GM12864 (cell line): ENCODE measurements at places on chromosomes 6 and 20.

GRCh38 chr6:107115695-107116327, 496 bp upstream of the BEND3 start:
- no peak for DNase-seq

DNA sequence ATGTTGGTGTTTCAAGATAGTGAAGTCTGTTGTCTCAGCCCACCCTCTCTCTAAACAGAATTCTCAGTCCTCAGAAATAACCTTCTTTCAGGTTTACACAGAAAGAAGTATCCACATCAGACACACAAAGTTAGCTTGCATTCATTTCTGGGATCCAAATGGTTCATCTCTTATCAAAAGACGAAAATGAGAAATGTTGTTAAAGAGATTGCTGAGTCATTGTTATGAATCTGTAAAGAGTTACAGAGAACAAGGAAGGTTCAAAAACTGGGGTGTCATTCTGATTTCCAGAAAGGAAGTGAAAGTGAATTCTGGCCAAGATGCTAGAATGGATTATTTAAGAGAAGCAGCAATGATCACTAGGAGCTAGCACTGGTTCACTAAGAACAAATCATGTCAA, 90.5 kb upstream of the ATXN1 start:
- DNase-seq: no peak

DNA sequence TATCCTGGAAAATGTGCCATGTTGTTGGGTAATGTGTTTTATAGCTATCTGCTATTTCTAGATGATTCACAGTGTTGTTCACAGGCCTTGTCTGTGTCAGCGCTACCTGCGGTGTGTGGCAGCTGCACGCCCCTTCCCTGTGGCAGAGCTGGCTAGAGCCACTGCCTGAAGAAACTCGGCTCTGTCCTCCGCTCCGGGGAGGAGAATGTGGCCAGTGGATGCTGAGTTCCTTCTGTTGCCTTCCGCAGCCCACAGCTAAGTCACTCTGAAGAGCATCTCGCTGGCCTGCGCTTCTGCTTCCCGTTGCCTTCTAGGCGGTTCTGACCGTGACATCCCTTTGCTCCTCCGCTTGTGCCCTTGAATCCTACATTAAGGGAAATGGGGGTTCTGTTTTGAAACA, 135.1 kb downstream of the PLG start:
- DNase-seq: no peak

DNA sequence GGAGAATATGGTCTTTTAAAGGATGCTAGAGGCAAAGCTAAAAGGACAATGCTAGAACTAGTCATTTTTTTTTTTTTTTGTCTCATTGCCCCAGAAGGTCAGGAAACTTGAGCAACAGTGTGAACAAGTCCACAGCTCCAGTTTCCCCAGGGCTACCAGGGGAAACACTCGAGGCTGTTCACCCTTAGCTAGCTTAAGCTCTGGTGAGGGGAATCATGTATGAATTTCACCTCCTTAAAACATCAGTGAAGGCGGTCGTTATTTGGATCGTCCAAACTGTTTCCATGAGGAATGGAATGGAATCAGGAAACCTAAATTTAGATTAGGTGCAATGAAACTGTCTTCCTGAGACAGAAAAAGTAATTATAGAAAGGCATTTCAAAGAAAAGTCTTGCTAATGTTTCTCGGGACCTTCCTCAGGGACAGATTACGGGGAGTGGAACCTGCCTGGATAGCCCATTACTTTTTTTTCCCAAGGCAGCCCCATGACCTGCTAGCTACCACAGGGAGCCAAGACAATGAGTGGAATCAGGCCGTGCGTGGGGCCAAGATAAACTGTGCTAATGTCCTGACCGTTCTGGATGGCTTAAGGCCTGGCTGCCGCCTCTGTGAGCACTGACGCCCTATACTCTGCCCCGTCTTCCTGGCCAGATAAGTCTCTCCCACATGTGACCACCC, 164.8 kb upstream of the SGK1 start:
- DNase-seq: no peak

DNA sequence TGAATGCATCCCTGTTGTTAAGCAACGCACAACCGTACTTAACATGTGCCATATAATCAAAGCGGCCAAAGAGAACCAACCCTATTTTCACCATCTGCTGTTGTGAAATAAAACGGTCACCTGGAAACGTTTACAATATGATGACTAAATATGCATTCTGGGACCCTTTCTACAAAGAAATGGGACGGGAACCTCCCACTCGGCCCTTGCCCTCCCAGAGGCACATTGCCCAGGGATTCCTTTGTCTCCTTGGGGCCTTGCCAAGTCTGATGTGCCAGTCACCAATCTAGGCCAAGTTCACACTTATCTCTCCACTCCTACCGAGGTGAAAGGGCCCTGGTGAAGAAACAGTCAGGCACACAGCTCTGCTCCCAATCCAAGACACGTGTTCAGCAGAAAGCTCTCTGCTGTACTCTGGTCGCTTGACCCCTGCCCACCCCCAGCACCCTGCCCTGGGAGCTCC, 427.4 kb upstream of the JARID2 start:
- no peak for DNase-seq
